ENCODE measurements at places on chromosomes 7 and 10.

- no peak for DNase-seq
Observed at GRCh38 chr7:108589199-108589598, 19.5 kb downstream of the DNAJB9 start.

- DNase-seq: peak; percentile 30
Observed at GRCh38 chr10:21172930-21173801, 276.1 kb upstream of the NEBL start.

DNA sequence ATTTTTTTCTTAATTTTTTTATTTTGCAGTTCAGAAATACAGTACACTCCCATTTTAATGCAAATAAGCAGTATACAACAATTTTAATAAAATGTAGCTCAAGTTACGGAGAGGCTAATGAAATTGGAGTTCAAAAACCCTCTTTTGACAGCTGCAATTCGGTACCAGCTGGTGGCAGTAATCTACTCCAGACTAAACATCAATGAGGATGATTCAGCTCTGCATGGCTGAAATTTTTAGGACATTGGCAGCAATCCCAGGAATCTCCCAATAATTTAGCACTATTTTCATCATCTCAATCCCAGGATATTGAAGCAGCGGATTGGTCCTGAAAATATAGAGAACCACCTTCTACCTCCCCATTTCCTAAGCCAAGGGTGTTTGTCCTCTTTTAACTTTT is 278.8 kb downstream of the CACNA2D1 start:
- no peak for DNase-seq

GRCh38 chr10:30863516-30864210 is 168.0 kb downstream of the ZNF438 start:
- no peak for DNase-seq

- DNase-seq: no peak
Observed at GRCh38 chr7:55570218-55570873, 2.0 kb downstream of the VOPP1 start.

DNA sequence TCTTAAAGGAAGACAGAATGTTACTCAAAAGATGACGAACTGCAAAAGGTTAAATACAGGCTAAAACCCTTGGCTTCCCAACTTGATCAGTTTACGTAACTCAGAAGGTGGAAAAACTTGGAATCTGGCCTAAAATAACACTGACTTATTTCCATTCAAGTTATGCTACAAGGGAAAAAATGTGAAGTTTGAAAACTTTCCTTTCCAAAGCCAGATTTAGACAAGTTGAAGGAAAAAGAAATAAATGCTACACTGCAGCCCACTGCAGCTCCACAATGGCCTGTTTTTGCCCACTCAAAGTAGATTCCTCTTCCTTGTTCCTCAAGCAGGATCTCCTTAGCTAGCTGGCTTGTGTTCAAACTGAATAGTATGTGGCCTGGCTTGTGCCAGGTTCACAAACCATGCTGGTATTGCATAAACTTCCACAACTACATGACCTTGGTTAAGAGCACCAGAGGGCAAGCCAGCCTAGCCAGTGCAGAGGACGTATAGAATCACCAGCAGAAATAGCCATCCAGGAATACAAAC is 166.2 kb downstream of the CPEB3 start:
- DNase-seq: no peak

DNA sequence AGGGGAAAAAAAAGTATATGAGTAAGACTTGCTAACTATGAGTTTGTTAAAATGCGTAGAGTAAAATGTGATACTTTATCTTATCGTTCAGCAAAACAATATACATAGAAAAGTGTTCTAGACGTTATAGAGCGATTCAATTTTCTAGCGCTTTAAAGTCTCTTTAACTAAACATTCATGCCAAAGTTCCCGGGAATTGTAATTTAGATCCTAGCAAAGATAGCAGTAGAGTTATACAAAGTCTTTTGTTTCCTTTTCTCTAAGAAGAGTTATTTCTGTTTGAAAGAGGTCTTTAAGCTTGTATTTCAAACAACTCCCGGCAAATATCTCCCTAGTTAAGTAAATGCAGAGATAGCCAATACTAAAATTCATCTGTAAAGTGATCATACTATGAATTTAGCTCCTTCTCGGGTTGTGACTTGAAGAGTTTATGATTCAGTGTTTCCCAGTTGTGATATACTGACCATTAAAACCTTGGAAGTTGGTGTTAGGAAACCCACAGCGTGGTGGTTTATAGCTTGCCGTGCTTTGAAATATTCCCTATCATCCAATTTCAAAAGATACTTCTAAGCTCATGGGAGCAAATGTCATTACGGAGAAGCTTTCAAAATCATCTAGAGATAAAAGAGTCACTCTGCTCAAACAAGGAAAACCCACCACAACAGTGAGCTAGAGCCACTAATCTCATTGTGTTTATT is 171.7 kb downstream of the CSTF2T start:
- no peak for DNase-seq

GRCh38 chr10:69406302-69406811 is 10.4 kb downstream of the TACR2 start:
- DNase-seq: no peak

DNA sequence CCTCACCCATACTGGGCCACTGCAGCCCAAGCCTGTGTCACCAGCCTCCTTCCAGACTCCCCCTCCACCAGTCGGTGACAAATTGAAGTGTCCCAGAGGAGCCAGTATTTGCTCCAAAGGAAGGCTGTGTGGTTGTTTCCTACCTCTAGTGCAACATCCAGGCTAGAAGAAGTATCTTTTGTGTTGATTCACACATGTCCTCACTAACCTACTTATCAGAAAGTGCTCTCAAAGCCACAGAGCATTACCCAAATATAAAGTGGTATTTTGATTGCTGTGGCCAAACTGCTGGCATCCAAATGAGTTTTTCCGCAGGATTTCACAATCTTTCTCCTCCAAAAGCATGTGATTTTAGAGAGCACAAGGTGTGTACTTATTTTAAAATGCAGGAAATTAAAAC is 134.8 kb downstream of the CUL2 start:
- no peak for DNase-seq

DNA sequence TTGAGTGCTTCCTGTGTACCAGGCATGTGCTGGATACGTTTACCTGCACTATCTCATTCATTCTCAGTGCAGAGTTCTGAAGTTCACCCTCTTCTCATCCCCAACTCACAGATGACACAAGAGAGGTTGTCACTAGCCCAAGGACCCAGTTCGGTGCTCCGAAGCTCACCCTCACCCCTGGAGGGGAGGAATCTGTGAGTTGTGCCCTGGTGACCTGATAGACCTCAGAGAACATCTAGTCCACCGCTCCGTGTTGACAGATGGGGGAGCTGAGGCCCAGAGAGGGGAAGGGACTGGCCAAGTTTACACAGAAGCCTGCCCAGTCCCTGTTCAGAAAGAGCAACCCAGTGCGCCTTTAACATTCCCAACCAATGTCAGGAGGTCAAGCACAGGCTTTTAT is 44.8 kb upstream of the EMX2 start:
- no peak for DNase-seq

- DNase-seq: no peak
Observed at GRCh38 chr10:131461093-131461492, 149.6 kb upstream of the TCERG1L start.

- no peak for DNase-seq
Observed at GRCh38 chr10:19626156-19626555, 190.1 kb upstream of the PLXDC2 start.

DNA sequence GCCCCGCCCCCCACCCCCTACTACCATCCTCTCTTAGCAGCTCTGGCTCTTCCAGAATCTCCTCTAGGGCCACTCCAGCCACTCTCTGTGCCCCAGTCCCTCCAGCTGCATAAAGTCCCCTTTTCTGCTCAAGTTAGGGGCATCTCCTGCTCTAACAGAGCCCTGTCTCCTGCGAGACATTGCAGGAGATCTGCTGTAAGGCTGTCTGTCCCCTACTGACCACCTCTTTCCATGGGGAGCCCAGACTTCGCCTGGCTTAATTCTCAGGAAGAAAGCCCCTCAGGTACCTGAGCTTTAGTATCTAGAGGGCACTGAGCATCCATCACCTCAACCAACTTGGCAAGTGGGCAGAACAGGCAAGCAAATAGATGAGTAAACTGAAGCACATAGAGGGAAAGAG is 200.7 kb upstream of the ZMIZ1 start:
- DNase-seq: no peak

DNA sequence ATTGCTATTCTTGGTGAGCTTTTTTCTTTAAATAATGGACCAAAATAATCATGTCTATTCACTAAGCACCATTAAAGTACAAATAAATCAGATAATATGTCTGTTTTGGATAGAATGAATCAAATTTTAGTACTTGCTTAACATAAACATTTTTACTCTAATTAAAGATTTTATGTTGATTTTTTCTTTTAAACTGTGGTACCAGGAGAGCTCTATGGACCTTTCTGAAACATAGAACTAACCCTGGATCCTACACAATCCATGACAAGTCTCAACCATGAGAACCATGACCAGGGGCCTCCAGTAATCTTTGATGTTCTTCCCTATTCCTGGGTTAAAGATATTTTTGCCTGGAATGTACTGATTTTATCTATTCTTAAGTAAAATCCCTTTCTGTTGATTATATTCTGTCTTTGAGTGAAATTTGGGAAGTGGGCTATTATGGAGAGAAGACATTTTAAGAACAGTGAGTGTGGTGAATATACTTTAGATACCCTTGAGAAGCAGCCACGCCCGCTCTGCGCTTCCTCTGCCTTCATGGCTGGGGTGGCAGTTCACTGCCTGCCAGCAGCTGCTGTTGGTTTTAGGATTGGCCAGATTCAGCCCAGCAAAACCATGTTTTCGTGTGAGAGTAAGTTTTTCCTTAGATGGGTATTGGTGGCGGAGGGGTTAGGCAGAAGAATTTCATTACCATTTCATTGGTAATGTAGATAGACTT is 42.2 kb upstream of the BHLHA15 start:
- no peak for DNase-seq

DNA sequence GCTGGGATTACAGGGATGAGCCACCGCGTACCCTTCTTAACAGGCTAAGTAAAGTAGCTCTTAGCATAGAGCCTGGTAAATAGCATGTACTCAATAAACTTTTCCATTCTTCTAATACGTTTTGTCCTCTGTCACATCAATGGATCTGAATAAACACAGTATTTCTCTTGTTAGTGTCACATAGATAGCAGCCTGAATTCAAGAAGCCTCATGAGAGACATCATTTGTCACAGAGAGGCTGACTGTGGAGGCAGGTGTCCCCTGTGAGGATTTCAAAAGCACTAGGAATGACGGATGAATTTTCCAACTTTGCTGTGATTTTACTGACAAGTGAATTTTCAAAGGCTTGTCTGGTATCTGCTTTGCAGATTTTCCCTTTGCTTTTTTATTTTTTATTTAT is 82.6 kb upstream of the CDC14C start:
- no peak for DNase-seq

GRCh38 chr7:27520815-27521790 is 141.6 kb downstream of the HIBADH start:
- no peak for DNase-seq

- no peak for DNase-seq
Observed at GRCh38 chr7:141133646-141134045, 59.8 kb downstream of the TMEM178B start.

GRCh38 chr10:71173466-71173865 is 38.9 kb upstream of the UNC5B start:
- no peak for DNase-seq

- DNase-seq: no peak
Observed at GRCh38 chr7:4010061-4010605, 672.0 kb upstream of the FOXK1 start.
